Activated naive CD8-positive, alpha-beta T cell treated with anti-CD3 and anti-CD28 coated beads, Interleukin-2, amount 50 U/mL, for 24 hours (primary cell): ENCODE measurements at places on chromosomes 12 and 14.

DNA sequence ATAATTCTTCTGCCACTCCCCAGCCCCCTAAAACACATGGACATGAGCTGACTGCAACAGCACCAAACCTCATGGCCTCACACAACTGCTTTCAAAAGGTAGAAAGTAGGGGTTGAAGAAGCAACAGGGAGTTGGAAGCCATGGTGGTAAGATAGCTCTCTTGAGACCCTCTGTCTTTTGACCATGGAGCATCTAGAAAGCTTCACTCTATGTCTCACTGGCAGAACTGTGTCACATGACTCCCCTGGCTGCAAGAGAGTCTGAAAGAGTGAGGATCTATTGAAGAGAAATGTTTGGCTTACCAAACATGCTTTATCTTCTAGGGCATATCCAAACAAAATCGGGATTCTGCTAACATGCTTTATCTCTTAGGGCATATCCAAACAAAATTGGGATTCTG is 142.9 kb upstream of the WSCD2 start:
- no peak for DNase-seq
- H3K27ac ChIP-seq, result no peak overlapping the region
- no peaks in the 10 kb centered on the region for H3K4me1 ChIP-seq
- no peak overlapping the region for H3K4me3 ChIP-seq

- DNase-seq, result no peak
- H3K4me1 ChIP-seq, result peaks cover 2% of the 10 kb centered on the region
- no peaks in the 10 kb centered on the region for H3K36me3 ChIP-seq
- no peak overlapping the region for H3K4me3 ChIP-seq
- peaks cover 26% of the 10 kb centered on the region for H3K27me3 ChIP-seq
Observed at GRCh38 chr12:78864870-78865463, 393 bp downstream of the SYT1 start.

DNA sequence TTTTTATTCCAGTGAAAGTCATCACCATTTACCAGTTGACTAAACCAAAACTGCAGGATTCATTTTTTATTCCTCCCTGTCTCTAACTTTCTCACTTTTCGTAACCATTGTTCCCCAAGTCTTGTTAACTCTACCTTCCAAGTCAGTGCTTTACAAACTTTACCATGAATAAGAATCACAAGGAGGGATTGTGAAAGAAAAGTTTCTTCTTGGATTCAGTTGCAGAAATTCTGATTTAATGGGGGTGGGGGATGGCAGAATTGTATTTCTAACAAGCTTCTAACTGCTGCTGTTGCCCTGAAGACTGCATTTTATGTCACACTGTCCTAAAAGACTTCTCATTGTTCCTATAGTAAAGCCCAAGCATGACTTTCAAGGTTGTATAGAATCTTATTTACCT is 5.0 kb upstream of the RAB21 start:
- peaks cover 21% of the 10 kb centered on the region for H3K27me3 ChIP-seq
- H3K4me3 ChIP-seq, result no peak overlapping the region
- H3K36me3 ChIP-seq, result no peaks in the 10 kb centered on the region
- no peak for DNase-seq
- H3K4me1 ChIP-seq, result peaks cover 9% of the 10 kb centered on the region
- H3K27ac ChIP-seq, result no peak overlapping the region

DNA sequence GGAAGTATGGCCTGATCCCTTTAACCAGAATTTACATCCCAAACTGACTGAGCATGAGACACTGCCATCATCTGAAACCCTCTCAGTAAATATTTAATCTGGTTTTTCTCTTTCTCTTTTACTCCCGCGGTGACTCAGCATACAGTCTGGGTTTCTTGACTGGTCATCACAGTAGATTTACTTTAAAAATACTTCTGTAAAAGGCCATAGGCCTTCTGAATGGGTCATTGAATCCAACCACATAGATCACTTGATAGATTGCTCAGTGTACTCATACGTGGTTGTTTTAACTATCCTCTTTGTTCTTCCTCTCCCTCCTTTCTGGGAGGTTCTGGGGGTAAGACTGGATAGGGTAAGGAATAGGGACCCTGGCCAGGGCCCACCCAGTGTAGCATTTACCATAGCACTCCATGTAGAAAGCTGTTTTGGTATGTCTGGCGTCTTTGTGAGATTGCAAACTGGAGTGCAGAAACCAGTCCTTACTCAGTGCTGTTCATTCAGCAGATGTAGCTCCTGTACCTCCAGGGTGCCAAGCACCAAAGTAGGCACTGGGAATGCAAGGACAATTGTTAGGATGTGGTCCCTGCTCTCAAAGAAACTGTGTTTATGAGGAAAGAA is 165.7 kb downstream of the SRGAP1 start:
- no peaks in the 10 kb centered on the region for H3K27me3 ChIP-seq
- H3K4me1 ChIP-seq, result no peaks in the 10 kb centered on the region
- no peak overlapping the region for H3K4me3 ChIP-seq
- no peaks in the 10 kb centered on the region for H3K36me3 ChIP-seq
- no peak overlapping the region for H3K27ac ChIP-seq

DNA sequence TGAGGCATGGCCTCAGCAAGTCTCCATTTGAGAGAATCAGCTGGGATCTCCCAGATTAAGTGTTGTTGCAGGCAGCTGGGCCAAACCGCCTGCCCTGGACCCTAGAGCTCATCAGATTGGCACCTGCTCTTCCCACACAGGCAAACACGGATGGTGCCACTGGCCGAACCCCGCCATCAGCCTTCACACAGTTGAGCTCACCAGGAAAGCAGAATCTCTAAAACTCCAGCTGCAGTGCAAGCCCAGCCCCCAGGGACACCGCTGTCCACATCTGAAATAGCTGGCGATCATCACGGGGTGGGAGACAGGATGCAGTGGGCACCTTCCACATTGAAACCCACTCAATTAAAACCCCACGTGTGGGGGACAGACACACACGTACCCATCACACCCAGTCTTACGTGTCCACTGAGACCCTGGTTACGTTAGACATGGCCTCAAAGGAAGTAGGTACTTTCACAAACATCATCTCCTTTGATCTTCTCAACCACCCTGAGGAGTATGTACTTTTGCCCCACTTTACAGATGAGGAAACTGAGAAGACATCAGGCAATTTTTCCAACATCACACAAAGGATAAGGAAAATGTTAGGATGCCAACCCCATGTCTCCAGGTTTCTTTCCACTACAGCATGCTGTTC is 88.8 kb downstream of the SINHCAF start:
- no peak overlapping the region for H3K27ac ChIP-seq
- peaks cover 21% of the 10 kb centered on the region for H3K27me3 ChIP-seq
- no peak for DNase-seq
- no peaks in the 10 kb centered on the region for H3K36me3 ChIP-seq
- H3K4me3 ChIP-seq, result no peak overlapping the region

DNA sequence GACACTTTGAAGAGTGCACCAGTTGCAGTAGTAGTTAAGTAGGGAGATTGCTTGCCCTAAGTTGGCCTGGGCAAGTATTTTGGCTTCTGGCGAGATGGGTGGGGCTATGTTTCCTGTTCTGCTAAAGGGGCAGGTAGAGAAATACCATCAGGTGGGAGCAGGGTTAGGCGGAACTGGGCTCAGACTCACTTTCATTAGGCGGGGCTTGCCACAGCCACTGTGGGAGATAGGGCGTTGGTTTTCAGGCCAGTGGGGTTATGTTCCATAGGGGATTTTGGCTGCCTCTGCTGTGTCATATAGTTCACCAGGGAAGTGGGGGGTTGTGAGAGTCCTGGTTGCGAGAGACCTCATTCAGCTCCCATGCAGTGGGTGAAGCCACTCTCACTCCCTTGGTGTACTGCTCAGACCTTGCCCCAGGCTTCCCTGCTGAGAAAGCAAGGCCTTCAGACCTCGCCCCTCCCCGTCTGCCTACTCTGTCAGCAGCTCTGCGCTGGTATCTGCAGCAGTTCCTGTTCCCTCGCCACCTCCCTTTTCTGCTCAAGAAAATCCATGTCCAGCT is 43.3 kb downstream of the AEBP2 start:
- H3K4me1 ChIP-seq, result peaks cover 70% of the 10 kb centered on the region
- no peaks in the 10 kb centered on the region for H3K27me3 ChIP-seq
- H3K27ac ChIP-seq, result peak overlapping the region; percentile 84
- H3K4me3 ChIP-seq, result peak overlapping the region; percentile 50

GRCh38 chr12:41479426-41479825 is 291.3 kb downstream of the PDZRN4 start:
- no peaks in the 10 kb centered on the region for H3K36me3 ChIP-seq
- H3K4me3 ChIP-seq, result no peak overlapping the region
- DNase-seq, result no peak

- no peaks in the 10 kb centered on the region for H3K27me3 ChIP-seq
- peaks cover 4% of the 10 kb centered on the region for H3K36me3 ChIP-seq
- no peak overlapping the region for H3K27ac ChIP-seq
- H3K4me1 ChIP-seq, result no peaks in the 10 kb centered on the region
Observed at GRCh38 chr12:82383930-82384552, 25.7 kb downstream of the METTL25 start.

DNA sequence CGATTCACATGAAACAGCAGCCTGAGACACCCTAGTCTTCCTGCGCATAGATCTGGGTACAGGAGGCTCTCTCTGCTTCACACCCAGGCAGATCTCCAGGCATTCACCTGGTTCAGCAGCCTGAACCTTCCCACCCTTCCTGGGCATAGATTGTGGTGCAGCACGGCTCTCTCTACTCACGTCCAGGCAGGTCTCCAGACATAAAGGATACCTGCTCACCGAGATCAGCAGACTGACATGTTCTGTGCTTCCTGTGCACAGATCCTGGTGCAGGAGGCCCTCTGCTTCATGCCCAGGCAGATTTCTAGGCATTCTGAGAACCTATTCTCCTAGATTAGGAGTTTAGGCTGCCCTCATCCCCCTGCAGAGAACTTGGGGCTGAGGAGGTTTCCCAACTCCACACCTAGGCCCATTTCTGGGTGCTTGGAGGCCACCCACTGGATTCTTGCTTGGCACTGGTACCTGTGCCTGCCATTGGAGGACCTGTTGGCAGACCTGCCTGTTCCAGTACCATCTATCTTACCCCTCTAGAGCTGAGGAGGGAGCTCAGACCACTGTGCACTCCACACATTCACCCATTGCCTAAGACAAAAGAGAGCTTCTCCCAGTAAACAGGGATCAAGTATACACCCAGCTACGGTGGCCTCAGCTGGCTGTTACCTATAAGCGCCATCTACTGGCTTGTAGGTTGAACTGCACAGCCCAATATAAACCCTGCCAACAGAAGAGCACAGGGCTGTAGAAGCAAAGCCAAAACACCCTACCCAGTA is 28.0 kb upstream of the GARIN6 start:
- no peak overlapping the region for H3K4me3 ChIP-seq
- H3K4me1 ChIP-seq, result no peaks in the 10 kb centered on the region
- no peaks in the 10 kb centered on the region for H3K36me3 ChIP-seq
- DNase-seq, result peak; percentile 1
- no peaks in the 10 kb centered on the region for H3K27me3 ChIP-seq

DNA sequence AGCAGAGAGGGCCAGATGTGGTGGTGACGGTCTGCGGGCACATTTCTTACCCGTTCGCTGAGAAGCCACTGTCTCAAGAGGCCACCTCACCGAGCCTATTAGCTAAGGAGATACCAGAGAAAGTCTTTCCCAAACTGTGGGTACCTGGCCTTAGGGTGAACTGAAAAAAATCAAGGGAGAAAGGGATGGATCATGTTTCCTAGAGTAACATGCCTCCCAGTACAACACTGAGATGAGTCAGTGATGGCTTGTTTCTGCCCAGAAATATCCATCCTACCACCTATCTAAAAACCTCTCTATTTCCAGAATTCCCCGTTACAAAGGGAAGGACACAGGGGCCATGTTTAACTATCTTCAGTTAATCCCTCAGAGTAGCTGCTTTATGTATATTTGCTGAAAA is 83.7 kb downstream of the LMNTD1 start:
- no peaks in the 10 kb centered on the region for H3K36me3 ChIP-seq
- H3K4me3 ChIP-seq, result no peak overlapping the region
- no peaks in the 10 kb centered on the region for H3K4me1 ChIP-seq
- H3K27ac ChIP-seq, result no peak overlapping the region
- no peak for DNase-seq
- H3K27me3 ChIP-seq, result no peaks in the 10 kb centered on the region

- no peak overlapping the region for H3K4me3 ChIP-seq
- no peak for DNase-seq
- H3K4me1 ChIP-seq, result no peaks in the 10 kb centered on the region
- H3K27ac ChIP-seq, result peak overlapping the region; percentile 27
Observed at GRCh38 chr12:120211243-120211903, 10.5 kb upstream of the RPLP0 start.

DNA sequence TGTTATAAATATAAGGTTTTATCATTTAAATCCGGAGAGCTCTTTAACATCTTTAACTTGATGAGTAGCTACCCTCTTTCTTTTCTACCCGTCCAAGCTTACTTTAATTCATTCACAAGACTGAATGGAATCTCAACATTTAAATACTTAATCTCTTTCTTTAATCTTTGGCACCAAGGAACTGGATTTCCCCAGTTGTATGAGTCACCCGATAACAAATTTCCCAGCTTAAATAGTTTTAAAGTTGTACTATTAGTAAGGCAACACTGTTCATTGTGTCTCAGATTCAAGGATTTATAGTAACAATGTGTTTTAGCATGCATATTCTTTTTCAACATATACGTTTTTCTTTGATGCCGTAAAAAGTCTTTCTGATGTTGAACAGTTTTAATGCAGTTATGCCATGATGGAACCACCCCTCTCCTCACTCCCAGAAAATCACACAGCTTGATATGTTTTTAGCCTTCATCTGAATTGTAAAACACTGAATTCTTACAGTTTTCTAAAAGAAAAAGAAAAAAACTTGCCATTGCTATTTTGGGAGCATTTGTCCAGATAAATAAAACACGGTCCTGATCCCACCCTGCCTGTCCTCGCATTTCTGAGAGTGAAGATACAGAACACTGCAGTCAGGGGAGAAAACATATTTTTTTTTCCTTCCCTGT is 16.0 kb upstream of the LRP6 start:
- H3K36me3 ChIP-seq, result no peaks in the 10 kb centered on the region
- H3K27me3 ChIP-seq, result peaks cover 9% of the 10 kb centered on the region
- no peak for DNase-seq
- H3K27ac ChIP-seq, result no peak overlapping the region

GRCh38 chr12:117151403-117152031 is 38.8 kb downstream of the FBXO21 start:
- no peak overlapping the region for H3K4me3 ChIP-seq
- H3K4me1 ChIP-seq, result peaks cover 55% of the 10 kb centered on the region
- H3K27me3 ChIP-seq, result no peaks in the 10 kb centered on the region
- peak overlapping the region; percentile 79 for H3K27ac ChIP-seq
